IMR-90 (cell line): ENCODE measurements at places on chromosomes 3 and 15. TPM values are rescaled to one million over a fixed set of nuclear protein-coding genes. Genes with fewer than 3 reads are reported as not detected.

Gene GFM1
- 36.0 and 55.0 TPM in 2 replicates for total RNA-seq

Gene REC114
- not detected in 2 replicates for total RNA-seq

DNA sequence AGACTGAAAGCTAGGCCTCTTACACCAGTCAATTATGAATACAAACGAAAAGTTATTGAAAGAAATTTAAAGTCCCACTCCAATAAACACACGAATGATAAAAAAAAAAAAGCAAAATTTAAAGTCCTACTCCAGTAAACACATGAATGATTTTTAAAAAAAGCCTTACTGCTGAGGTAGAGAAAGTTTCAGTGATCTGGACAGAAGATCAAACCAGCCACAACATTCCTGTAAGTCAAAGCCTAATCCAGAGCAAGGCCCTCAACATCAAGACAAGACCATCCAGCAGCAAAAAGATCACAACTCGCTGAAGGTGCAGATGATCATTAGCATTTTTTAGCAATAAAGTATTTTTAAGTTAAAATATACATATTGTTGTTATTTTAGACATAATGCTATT, 95.6 kb upstream of the LIPC start:
- no peaks in the 10 kb centered on the region for H3K36me3 ChIP-seq
- H3K4me1 ChIP-seq, result peaks cover 12% of the 10 kb centered on the region
- no peak overlapping the region for H3K27ac ChIP-seq
- H3K27me3 ChIP-seq, result no peaks in the 10 kb centered on the region

GRCh38 chr3:34260271-34261000, 462.0 kb downstream of the PDCD6IP start:
- H3K27ac ChIP-seq, result no peak overlapping the region
- peak; percentile 50 for DNase-seq
- no peak overlapping the region for H3K4me3 ChIP-seq

DNA sequence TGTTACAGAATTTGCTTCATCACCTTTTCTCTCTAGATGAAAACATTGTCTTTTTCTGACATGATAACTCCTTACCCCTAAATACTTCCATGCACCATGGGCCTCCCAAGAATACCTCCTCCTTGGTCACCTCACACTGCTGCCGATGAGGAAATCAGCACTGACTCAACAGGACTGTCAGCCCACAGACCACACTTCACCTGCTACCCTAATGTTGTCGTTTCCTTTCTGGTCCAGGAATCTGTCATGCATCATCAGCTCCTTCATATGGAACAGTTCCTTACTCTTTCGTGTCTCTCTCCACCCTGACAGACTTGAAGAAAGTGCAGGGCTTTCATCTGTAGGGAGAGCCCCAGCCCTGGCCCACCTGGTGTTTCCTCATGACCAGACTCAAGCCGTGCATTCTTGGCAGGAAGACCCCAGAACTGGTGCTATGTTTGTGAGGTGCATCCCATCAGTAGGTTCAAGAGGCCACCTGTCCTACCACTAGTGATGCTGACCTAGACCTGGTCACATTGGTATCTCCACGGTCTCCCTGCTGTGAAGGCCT, 41.1 kb upstream of the PLXNA1 start:
- H3K36me3 ChIP-seq, result no peaks in the 10 kb centered on the region
- peak; percentile 33 for DNase-seq
- peaks cover 7% of the 10 kb centered on the region; the same call in 1 of the 2 replicates for H3K4me1 ChIP-seq
- H3K27me3 ChIP-seq, result no peaks in the 10 kb centered on the region

DNA sequence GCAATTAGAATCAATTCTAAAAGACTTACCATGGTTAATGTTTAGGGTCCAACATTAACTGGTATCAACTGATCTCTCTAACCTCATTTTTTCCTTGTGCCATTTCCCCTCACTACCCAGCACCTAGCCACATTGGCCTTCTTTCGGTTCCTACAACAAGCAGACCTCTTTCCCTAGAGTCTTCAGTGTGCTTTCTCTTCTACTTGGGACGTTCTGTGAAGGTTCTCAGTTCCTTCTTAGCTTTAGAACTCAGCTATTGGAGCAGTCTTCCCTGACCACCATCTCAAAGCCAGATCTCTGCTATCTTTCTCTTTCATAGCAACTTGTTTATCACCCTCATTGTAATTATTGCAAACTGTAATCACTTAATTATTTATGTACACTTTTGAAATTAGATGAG, 31.5 kb upstream of the MINDY4B start:
- H3K27ac ChIP-seq, result no peak overlapping the region
- H3K27me3 ChIP-seq, result peaks cover 8% of the 10 kb centered on the region
- no peak for DNase-seq
- no peak overlapping the region for H3K4me3 ChIP-seq
- no peaks in the 10 kb centered on the region for H3K4me1 ChIP-seq
